ENCODE measurements at places on chromosomes 4 and X.

GRCh38 chrX:75596178-75596577 is 73.3 kb upstream of the ZDHHC15 start:
- H3K36me3 ChIP-seq, result no peaks in the 10 kb centered on the region
- no peak overlapping the region for H3K27ac ChIP-seq
- H3K4me3 ChIP-seq, result no peak overlapping the region
- H3K27me3 ChIP-seq, result peaks cover 23% of the 10 kb centered on the region

DNA sequence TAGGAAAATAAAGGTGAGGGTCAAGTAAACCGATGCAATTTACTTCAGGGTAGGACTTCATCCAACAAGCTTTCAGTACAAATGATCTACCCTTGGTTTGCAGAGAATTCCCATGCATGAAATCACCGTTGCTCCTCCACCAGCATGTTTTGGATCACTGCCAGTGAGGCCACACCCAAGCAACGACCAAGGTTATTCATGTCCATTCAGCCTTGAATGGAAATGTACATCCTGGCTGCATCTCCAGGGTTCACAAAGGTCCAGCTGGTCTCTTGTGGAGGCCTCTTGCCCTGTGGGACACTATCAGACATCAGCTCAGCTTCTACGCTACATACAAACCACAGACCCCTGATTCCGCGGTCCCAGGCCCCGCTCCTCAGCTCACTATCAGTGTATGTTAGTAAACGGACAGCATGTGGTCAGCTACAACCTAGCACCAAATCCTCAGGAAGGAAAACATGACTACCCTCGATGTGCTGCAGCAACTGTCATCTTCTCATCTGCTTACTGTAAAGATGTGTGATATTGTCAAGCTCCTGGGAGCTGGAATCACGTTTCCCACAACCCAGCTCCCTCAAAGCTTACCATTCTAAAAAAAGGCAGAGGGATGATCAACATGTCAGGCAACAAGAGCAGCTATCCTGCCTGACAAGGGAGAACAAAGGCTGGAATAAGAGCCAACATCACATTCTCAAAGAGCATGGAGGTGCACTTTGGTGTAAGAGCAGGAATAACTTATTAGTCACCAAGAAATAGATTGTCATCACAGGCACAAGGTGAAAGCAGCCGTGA is 4.9 kb downstream of the LYAR start:
- H3K4me1 ChIP-seq, result peaks cover 44% of the 10 kb centered on the region
- DNase-seq, result no peak
- H3K36me3 ChIP-seq, result peaks cover 94% of the 10 kb centered on the region
- peak overlapping the region; percentile 44 for H3K27ac ChIP-seq
- H3K4me3 ChIP-seq, result no peak overlapping the region

- no peak overlapping the region for H3K27ac ChIP-seq
- H3K4me1 ChIP-seq, result peaks cover 66% of the 10 kb centered on the region
- H3K27me3 ChIP-seq, result no peaks in the 10 kb centered on the region
- H3K36me3 ChIP-seq, result peaks cover 38% of the 10 kb centered on the region
- no peak overlapping the region for H3K4me3 ChIP-seq
- DNase-seq, result no peak
Measured at GRCh38 chr4:158826057-158826456, 57.2 kb downstream of the FNIP2 start.

- H3K4me3 ChIP-seq, result no peak overlapping the region
- H3K36me3 ChIP-seq, result no peaks in the 10 kb centered on the region
- no peak for DNase-seq
- H3K27me3 ChIP-seq, result no peaks in the 10 kb centered on the region
- H3K27ac ChIP-seq, result no peak overlapping the region
Measured at GRCh38 chr4:71713611-71714203, 70.2 kb downstream of the GC start.

- peaks cover 8% of the 10 kb centered on the region for H3K4me1 ChIP-seq
- H3K27ac ChIP-seq, result no peak overlapping the region
- DNase-seq, result no peak
- peaks cover 52% of the 10 kb centered on the region for H3K27me3 ChIP-seq
- H3K4me3 ChIP-seq, result no peak overlapping the region
Measured at GRCh38 chrX:66110112-66110511, 53.9 kb upstream of the HEPH start.

DNA sequence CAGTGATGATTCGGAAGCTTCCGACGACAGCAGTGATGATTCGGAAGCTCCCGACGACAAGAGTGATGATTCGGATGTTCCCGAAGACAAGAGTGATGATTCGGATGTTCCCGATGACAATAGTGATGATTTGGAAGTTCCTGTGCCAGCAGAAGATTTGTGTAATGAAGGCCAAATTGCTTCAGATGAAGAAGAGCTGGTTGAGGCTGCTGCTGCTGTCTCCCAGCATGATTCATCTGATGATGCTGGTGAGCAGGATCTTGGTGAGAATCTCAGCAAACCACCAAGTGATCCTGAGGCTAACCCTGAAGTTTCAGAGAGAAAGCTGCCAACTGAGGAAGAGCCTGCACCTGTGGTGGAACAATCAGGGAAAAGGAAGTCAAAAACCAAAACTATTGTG is 14.2 kb downstream of the CXCR3 start:
- peak; percentile 3 for DNase-seq
- no peak overlapping the region for H3K4me3 ChIP-seq
- H3K27ac ChIP-seq, result peak overlapping the region; percentile 89
- H3K4me1 ChIP-seq, result peaks cover 66% of the 10 kb centered on the region

- DNase-seq, result no peak
- peaks cover 37% of the 10 kb centered on the region for H3K4me1 ChIP-seq
- H3K27me3 ChIP-seq, result no peaks in the 10 kb centered on the region
- peak overlapping the region; percentile 92 for H3K27ac ChIP-seq
- H3K4me3 ChIP-seq, result no peak overlapping the region
Measured at GRCh38 chr4:2689114-2689513, 67.0 kb downstream of the TNIP2 start.

Data from activated T-cell treated with anti-CD3 and anti-CD28 coated beads, Interleukin-2, amount 50 U/mL, for 24 hours (primary cell).